ENCODE measurements at places on chromosomes 5 and 9. TPM values are rescaled to one million over a fixed set of nuclear protein-coding genes. Genes with fewer than 3 reads are reported as not detected.

DNA sequence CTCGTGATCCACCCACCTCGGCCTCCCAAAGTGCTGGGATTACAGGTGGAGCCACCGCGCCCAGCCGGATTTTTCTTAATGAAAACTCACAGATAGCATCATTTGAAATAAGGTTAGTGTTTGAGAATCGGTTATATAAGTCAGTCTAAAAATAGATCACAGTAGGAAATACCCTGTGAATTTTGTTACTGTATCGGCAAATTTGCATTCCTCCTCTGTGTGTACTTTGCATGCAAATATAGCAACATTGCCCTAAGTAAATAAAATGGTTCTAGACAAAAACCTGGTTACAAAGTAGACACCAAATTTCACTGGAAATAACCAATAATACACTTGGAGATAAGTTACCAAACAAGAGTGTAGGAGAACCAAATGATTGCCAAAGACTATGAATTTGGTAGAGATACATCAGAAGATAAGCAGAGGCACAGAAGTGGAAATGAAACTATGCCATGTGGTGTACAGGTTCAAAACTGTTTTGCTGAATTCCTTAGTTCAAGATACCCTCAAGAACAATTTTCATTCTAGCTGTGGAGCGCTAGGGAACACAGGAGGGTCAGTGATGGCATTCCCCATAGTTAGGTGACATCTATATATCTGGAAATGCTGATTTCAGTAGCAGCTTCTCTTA is 58.1 kb downstream of the ICE1 start:
- peaks cover 17% of the 10 kb centered on the region for H3K36me3 ChIP-seq
- H3K4me3 ChIP-seq = no peak overlapping the region
- H3K27ac ChIP-seq = no peak overlapping the region
- H3K27me3 ChIP-seq = no peaks in the 10 kb centered on the region
- no peaks in the 10 kb centered on the region for H3K4me1 ChIP-seq

GRCh38 chr5:143759396-143760130 is 52.4 kb upstream of the HMHB1 start:
- H3K27ac ChIP-seq = peak overlapping the region; percentile 52
- H3K27me3 ChIP-seq = no peaks in the 10 kb centered on the region
- peaks cover 20% of the 10 kb centered on the region for H3K4me1 ChIP-seq
- peak; percentile 55 for DNase-seq
- no peak overlapping the region for H3K4me3 ChIP-seq

- no peak for DNase-seq
- H3K4me1 ChIP-seq = no peaks in the 10 kb centered on the region
- no peak overlapping the region for H3K27ac ChIP-seq
- H3K4me3 ChIP-seq = no peak overlapping the region
- H3K36me3 ChIP-seq = no peaks in the 10 kb centered on the region
These were observed 99.0 kb upstream of the RANBP6 start for GRCh38 chr9:6114424-6114823.

GRCh38 chr5:126046846-126047571 is 376.2 kb upstream of the GRAMD2B start:
- H3K27ac ChIP-seq = no peak overlapping the region
- DNase-seq = peak; percentile 32
- no peaks in the 10 kb centered on the region for H3K27me3 ChIP-seq
- H3K4me1 ChIP-seq = peaks cover 5% of the 10 kb centered on the region
- H3K4me3 ChIP-seq = no peak overlapping the region

DNA sequence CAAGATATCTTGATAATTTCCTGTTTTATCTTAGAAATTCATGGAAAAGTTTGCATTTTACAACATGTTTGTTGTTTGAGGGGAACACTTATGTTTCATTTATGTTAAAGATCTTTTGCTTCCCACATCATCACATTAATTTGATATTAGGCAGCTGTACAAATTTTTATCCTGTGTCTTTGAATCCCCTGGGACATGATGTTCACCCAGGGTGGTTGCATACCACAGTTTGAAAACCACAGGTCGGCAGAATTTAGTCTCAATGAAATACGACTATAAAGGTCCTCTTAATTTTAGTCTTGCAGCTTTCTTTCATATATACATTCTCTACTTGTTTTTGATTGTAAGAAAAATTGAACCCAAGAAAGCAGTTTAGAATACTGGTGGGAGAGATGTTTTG is 3.7 kb downstream of the NAA35 start:
- H3K27me3 ChIP-seq = no peaks in the 10 kb centered on the region
- no peak overlapping the region for H3K27ac ChIP-seq
- DNase-seq = no peak
- H3K4me1 ChIP-seq = peaks cover 2% of the 10 kb centered on the region

DNA sequence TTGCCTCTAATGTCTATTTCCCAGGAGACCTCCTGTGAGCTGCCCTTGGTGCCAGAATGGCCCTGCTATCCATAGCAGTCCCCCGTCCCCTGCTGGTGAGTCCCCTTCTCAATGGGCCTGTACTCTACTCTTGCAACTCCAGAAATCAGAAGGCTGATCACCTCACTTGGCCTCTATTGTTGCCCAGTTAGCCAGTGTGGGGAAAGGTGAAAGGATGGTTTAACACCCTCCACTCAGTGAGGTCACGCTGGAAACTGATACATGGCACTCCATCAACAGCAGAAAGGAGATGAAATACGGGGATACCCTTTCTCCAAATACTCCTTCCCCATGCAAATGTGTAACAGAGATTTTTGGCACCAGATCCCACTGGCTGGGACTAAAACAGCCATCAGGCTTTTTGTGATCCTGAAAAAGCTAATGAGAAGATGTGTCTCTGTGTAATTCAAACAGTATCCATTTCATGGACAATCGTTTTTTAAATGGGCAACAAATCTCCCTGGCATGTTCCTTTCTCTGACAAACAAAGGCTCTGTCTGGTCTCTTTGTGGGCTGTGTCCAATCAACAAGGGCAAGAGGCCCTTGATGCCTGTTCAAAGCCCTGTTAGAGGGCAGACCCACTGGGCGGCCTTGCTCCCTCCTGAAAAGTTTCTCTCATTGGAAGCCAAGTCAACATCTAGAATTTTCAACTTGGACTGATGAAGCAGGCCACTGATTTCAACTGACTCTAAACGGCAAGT is 343.7 kb downstream of the SPOCK1 start:
- H3K36me3 ChIP-seq = no peaks in the 10 kb centered on the region
- no peak overlapping the region for H3K27ac ChIP-seq
- H3K4me3 ChIP-seq = no peak overlapping the region
- H3K4me1 ChIP-seq = no peaks in the 10 kb centered on the region
- H3K27me3 ChIP-seq = no peaks in the 10 kb centered on the region
- DNase-seq = no peak

DNA sequence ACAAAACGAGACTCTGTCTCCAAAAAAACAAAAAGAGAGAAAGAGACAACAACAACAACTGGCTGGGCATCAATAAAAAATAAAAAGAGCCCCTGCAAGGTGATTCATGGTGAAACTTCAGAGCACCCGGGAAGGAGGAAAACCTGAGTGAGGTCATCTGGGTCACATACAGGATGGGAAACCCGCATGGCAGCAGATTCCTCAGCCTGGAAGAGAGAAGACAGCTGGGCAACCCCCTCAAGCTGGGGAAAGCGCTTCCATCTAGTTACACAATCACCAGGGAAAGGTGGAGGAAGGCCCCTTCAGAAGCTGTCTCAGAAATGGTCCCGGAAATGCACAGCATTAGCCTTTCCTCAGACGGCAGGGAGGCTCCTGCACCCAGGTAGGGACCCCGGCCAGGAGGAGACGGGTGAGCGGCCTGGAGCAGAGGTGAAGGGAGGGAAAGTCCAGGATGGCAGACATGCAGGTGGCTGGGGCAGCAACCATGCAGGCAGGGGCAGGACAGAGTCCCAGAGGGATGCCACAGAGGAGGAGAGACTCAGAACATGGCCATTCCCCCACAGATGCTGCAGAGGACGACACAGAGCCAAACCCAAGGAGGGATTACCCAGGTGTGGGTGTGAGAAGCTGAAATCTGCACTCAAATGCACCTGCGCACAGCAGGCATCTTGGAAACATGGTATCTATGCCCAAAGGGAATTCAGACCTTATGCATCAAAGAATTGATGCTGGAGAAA is 29.4 kb downstream of the CAMSAP1 start:
- no peaks in the 10 kb centered on the region for H3K27me3 ChIP-seq
- DNase-seq = no peak
- H3K27ac ChIP-seq = no peak overlapping the region
- no peak overlapping the region for H3K4me3 ChIP-seq

DNA sequence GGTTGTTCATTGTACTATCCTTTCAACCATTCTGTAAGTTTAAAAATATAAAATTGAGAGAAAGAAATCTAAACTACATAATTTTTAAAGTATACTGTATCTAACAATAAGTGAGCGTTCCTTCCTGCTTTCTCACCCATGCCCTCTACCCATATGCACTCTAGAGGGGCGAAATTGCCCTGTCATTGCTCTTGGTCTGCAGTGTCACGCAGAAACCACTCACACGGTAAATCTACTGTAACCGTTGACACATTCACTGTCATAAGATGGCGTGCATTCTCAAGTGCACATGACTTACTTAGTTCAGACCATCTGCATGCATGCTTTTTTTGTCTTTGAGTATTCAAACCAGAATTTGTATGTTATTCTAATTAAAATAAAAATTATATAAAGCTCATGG is 55.7 kb upstream of the NIPBL start:
- no peaks in the 10 kb centered on the region for H3K36me3 ChIP-seq
- no peak overlapping the region for H3K27ac ChIP-seq
- H3K4me3 ChIP-seq = no peak overlapping the region
- no peaks in the 10 kb centered on the region for H3K27me3 ChIP-seq

DNA sequence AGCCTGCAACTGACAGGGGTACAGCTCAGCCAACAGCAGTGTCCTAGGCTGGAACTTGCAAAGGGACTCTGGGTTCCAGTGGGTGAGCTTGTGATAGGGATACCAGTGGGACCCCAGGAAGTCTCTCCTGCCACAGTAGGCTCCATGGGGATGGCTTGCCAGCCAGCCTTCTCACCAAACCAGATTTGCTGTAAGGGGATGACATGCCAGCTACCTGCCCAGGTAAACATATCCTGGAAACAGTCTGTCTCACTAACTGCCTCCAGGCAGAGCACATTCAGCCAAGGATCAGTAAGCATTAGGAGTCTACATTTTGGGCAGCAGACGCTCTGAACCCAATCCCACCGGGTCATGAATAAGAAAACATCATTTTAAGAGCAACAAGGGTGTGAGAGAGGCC is 49.9 kb downstream of the SIL1 start:
- no peaks in the 10 kb centered on the region for H3K36me3 ChIP-seq
- peaks cover 8% of the 10 kb centered on the region for H3K4me1 ChIP-seq
- H3K27ac ChIP-seq = no peak overlapping the region
- no peak for DNase-seq

- H3K27ac ChIP-seq = no peak overlapping the region
- no peaks in the 10 kb centered on the region for H3K36me3 ChIP-seq
- H3K4me3 ChIP-seq = no peak overlapping the region
- H3K27me3 ChIP-seq = peaks cover 2% of the 10 kb centered on the region
- peak; percentile 10 for DNase-seq
These were observed 142.9 kb upstream of the MSX2 start for GRCh38 chr5:174581479-174581878.

GRCh38 chr9:33952066-33952465 is 96.6 kb downstream of the UBAP2 start:
- DNase-seq = peak; percentile 25
- H3K27me3 ChIP-seq = no peaks in the 10 kb centered on the region
- H3K4me1 ChIP-seq = no peaks in the 10 kb centered on the region
- H3K4me3 ChIP-seq = no peak overlapping the region

- peaks cover 9% of the 10 kb centered on the region for H3K36me3 ChIP-seq
- H3K4me1 ChIP-seq = no peaks in the 10 kb centered on the region
- H3K27me3 ChIP-seq = no peaks in the 10 kb centered on the region
- no peak overlapping the region for H3K27ac ChIP-seq
- H3K4me3 ChIP-seq = no peak overlapping the region
These were observed 143.3 kb downstream of the ARSB start for GRCh38 chr5:78841767-78842166.

GRCh38 chr5:165919196-165919595 is 2372.2 kb upstream of the WWC1 start:
- H3K4me3 ChIP-seq = no peak overlapping the region
- no peaks in the 10 kb centered on the region for H3K36me3 ChIP-seq
- no peak overlapping the region for H3K27ac ChIP-seq
- DNase-seq = no peak
- H3K4me1 ChIP-seq = no peaks in the 10 kb centered on the region

The SLC6A3 gene
- total RNA-seq = not detected

The PCDHB11 gene
- 4.3 TPM for total RNA-seq

The TBC1D13 gene
- total RNA-seq = 12.0 TPM

The DOK3 gene
- total RNA-seq = 2.7 TPM

The SPATA31D4 gene
- not detected for total RNA-seq

The PHYHD1 gene
- total RNA-seq = 23.9 TPM

The LVRN gene
- total RNA-seq = 3.3 TPM

The HOMER1 gene
- total RNA-seq = 34.6 TPM

The TUSC1 gene
- total RNA-seq = 12.5 TPM

The DMGDH gene
- total RNA-seq = 2.0 TPM
